ENCODE measurements at places on chromosomes 16 and 17.

- DNase-seq = no peak
Measured at GRCh38 chr16:66486773-66487579, 59.9 kb downstream of the BEAN1 start.

DNA sequence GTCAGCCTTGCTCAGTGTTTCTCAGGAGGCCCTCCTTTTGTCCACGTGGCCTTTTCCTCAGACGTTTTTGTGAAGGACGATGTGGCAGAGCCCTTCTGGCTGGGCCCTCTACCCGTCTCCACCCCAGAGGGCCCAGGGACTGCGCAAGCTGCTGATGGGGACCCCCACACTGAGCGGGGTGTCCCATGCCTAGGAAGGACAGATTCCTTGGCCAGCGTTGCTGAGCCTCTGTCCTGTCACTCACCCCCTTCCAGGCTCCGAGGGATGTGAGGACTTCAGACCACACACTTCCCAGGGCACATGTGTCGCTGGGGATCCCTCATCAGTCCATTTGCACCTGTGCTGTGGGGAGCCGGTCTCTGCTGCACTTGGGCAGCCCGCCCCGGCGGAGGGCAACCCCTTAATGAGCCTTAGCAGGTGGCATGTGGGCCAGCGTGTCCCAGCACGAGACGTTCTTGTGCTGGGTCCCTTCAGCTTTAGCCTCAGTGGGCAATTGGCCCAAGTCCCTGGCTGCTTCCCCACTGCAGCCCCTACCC, 48.3 kb downstream of the NT5M start:
- DNase-seq = no peak

DNA sequence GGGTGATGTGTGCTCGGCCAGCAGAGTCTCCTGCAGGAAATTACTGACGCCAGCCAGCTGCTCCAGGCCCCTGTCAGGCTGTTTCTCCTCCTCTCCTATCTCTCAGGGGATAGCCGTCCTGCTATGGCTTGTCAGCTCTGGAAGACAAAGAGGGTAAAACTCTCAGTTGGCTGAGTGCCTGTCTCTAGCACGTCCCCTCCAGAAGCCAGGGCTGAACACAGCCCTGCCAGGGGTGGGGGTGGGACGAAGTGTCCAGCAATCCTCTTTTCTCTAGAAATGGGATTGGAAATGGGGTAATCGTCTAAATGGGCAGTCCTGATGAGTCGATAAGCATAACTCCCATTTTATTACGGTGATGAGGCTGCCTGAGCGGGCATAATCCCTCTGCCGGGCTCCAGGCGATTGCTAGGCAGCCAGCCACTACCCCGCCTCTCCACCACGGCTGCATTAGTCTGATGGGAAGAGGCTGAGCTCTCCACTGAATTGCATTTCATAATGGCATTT, 89.1 kb upstream of the GNAO1 start:
- DNase-seq = no peak

DNA sequence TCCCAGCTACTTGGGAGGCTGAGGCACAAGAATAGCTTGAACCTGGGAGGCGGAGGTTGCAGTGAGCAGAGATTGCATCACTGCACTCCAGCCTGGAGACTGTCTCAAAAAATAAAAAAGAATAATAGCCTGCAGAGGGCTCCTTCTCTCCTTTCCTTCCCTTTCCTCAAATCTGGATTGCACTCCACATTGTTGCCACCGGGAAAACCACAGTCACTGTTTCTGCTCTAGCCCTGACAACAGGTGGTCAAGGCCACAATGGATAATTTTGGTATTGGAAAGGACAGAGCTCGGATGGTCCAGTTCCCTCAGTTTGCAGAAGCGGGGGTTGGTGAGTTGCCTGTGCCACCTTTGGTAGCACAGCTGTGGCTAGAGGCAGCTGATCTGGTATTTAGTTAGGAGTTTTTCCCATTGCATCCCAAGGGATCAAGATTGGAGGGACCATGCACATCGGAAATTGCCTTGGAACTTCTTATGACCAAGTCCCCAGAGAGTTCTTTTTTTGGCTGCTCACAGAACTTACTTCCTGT, 44.7 kb upstream of the PRSS54 start:
- no peak for DNase-seq

- DNase-seq = no peak
Measured at GRCh38 chr17:65470783-65471182, 90.7 kb downstream of the AXIN2 start.

- no peak for DNase-seq
Measured at GRCh38 chr16:12087901-12088421, 111.4 kb downstream of the SNX29 start.

DNA sequence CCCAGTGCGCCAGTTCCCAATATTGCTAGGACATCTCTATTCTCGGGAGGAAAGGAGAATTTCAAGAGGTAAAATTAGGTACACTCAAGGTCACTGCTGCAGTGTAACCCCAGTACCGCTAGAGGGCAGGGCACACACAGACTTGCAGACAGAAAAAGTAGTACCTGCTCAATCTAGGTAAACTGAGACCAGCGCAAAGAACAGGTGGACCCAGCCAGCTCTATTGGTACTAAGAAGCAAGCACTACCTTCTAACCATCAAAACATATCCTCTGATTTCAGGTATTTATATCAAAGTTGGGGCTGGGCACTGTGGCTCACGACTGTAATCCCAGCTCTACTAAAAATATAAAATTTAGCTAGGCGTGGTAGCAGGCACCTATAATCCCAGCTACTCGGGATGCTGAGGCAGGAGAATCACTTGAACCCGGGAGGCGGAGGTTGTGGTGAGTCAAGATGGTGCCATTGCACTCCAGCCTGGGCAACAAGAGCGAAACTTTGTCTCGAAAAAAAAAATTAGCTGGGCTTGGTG, 3.6 kb upstream of the WDR81 start:
- peak; percentile 78 for DNase-seq

GRCh38 chr17:41444186-41444585, 3.4 kb upstream of the KRT38 start:
- no peak for DNase-seq

- DNase-seq = no peak
Measured at GRCh38 chr17:37026531-37026869, 77.7 kb downstream of the AATF start.

DNA sequence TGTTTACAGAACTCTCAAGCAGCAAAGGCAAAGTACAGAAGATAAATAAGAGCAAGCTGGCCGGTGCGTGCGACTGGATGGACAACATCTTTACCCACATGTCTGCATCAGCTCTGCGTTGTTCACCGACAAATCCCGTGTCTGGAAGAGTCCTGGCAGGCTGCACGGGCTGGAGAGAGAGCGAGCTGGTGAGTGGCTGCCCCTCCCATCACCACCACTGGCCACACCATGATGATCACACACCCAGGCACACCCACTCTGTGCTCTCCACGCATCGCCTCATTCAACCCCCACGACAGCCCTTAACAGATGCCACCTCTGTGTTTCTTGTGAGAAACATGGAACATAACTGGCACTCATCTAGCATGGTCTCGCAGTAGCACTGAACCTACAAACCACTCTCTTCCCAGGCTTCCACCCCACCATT, 59.2 kb downstream of the ANKRD11 start:
- no peak for DNase-seq

GRCh38 chr17:27264068-27264812, 29.7 kb upstream of the WSB1 start:
- no peak for DNase-seq

DNA sequence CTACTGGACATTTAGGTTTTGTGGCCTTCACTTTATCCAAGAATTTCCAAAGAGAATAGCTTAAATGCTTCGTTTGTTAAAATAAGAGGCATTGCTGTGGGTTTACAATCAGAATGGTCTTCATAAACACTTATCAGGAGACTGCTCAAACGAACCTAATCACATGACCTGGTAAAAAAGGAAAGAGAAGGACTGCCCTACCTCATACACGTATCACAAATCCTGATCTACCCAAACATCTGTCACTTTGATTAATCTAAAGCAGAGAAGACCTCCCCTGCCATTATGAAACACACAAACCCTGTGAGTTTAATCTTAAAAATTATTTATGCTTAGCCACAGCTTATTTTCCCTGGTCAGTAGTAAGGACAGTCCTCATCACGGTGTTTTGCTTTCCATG, 76.6 kb downstream of the PARN start:
- no peak for DNase-seq

GRCh38 chr17:82297280-82297713, 20.1 kb downstream of the CD7 start:
- DNase-seq = no peak

DNA sequence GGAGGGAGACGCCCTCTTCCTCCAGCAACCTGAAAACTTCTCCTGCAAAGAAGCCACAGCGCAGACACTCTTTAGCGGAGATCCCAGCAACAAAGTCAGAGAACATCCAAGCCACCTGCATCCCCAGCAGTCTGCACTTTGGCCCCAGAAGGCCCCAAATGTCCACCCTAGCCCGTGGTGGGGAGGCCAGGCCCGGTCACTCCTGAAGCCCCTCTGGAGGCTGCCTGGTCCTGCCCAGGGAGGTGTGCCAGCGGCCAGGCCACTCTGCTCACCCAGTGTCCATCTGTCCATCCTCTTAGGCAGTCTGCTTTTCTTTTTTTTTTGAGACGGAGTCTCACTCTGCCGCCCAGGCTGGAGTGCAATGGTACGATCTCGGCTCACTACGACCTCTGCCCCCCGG, 5.4 kb downstream of the HAGHL start:
- no peak for DNase-seq

- DNase-seq = no peak
Measured at GRCh38 chr17:79826841-79827578, 12.2 kb downstream of the CBX4 start.

DNA sequence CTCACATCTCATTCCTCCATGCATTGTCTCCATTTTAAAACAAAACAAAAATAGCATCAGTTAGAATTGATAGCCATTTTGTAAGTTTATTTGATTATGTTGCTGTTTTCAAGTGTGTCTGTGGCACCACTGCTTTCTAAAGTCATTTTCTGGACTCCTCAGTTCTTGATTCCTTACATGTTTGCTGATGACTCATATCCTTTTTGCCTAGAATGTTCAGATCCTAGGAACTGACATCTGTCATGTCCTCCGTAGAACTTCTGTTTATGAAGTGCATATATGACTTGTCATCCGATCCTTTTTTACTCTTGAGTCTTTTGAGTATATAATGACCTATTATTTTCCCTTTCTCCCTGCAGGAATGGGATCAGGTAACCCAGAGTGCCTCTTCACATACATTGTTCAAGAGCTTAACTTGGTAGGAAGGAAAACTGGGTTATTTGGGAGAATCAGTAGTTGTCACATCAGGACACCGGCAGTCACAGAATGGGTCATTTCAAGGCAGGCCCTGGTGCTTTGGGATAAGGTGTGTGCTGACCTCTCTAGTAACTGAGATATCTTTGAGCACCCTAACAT, 69.2 kb downstream of the MAP2K4 start:
- DNase-seq = no peak

- DNase-seq = no peak
Measured at GRCh38 chr16:47578573-47578972, 117.4 kb downstream of the PHKB start.

DNA sequence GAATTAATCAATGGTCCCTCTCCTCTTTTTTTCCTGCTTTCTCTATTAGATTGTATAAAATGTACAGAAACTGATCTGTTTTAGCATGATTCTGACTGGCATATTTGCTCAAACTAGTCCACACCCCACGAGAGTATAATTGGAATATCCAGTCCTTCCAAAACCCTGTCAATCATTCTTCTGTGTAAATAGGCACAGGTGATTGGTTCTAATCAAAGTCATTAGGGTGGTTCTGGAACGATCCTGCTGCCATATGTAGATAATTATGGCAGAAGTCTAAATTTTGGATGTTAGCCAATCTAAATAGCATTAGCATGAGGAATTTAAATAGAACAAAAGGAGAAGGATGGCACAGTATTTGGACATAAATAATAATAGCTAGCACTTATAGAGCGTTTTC, 165.7 kb downstream of the SHISA6 start:
- no peak for DNase-seq

DNA sequence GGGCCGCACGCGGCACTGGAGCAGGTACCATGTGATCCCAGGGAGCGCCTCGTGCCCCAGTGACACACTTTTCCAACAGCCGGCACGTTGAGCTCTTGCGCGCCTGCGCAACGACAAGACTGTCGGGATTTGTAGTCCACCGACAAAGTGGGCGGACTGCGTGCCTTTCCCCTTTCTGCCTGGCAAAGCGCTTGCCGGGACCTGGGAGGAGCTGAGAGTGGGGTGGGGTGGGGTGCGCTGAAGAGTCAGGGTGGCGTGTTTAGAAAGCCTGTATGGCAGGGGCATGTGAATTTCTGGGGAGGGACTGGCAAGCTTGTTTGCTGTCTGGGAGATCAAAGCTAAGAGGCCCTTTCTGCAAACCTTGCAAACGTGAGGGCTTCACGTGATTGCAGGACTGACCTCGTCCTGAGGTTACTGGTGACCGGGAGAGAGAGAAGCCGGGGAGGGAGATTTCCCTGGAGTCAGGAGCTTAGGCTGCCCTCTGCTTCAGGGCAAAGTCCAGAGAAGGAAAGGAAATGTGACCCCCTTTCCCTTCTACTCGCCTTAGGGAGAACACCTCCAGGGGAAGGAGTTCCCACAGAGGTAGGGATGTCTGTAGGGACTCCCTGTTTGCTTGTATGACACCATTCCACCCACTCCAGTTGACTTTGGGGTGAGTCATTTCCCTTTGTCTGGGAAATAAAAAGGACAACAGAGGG, 429 bp upstream of the NR1D1 start:
- peak; percentile 86 for DNase-seq

DNA sequence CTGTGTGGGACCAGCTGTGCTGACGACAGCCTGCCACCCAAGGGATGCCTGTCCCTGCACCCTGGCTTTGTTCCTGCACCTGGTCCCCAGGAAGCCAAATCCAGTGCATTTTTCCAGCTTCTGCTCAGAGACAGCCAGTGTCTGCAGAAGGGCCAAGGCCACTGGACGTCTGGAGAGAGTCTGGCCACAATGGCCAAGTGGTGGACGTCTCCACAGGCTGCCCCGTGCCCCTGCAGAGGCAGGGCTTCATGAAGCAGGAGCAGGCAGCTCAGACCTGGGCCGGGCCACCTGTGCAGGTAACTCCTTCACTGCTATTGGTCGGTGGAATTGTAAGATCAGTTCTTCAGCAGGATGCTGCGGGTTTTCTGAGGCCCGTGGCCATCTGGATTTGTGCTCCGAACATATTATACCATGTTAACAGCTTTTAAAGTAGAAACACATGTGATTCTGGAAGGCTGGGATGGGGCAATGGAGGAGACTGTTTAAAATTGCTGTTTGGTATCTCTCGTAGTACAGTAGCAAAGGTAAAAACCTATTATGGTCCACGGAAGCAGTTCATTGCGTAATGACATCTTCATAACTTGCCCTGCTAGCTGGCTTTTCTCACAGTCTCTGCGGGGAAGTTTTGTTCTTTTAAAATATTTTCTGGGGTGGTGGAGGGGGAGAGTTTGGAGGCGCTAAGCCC, 185.3 kb downstream of the CCDC182 start:
- no peak for DNase-seq

DNA sequence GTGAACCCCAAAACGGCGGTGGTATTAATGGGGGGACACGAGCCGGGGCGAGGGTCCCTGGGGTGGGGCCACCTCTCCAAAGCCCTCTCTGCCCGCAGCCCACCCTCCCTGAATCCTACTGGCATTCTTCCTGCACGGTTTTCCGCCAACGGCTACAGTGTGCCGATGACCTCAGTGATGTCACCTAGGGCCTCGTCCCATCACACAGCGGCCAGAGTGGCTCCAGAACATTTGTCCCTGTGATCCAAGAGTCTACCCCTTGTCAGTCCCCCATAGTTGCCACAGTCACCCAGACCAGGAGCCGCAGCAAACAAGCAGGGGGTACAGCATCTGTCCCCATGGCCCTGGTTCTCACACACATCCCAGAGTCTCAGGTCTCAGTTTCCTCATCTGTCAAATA, 13.9 kb downstream of the ZFPM1 start:
- no peak for DNase-seq

GRCh38 chr16:72214821-72215220, 42.9 kb upstream of the PMFBP1 start:
- DNase-seq = no peak

GRCh38 chr17:83055911-83056582, 23.4 kb upstream of the METRNL start:
- DNase-seq = no peak
